ENCODE measurements at places on chromosomes 7 and 10.

DNA sequence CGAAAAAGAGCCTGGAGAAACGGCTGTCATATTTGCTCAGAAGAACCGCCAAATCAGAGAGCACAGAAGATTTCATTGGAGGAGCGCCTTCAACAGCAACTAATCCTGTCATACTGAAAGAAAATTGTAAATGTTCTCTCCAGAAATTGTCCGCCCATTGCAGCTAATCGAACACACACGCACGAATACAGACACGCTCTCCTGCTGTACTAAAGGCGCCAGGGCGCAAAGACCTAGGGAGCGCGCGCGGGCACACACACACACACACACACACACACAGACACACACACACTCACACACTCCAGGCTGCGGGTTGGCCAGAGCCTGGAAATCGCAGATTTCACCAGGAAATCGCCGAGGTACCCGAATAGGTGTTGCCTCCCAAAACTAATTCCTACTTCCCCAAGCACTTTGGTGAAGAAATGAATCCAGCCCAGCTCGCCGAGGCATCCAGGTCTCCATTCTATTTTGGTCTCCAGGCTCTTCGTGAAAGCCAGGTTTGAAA is at the start of gene CHRM2:
TSS of gene CHRM2 (plus strand) at position 157 of the 505 bp plus-strand sequence. CDS start 146,214 bp downstream, outside the sequence.
- peaks cover 14% of the 10 kb centered on the region for H3K27me3 ChIP-seq
- H3K4me1 ChIP-seq = no peaks in the 10 kb centered on the region
- no peak within 1 kb of the TSS for H3K27ac ChIP-seq
- no peak for DNase-seq
- H3K36me3 ChIP-seq = no peaks in the 10 kb centered on the region
- H3K4me3 ChIP-seq = peak within 1 kb of the TSS; percentile 26

GRCh38 chr10:1747590-1748157 is 10.3 kb upstream of the ADARB2 start:
- no peak overlapping the region for H3K4me3 ChIP-seq
- H3K27me3 ChIP-seq = no peaks in the 10 kb centered on the region
- DNase-seq = no peak

DNA sequence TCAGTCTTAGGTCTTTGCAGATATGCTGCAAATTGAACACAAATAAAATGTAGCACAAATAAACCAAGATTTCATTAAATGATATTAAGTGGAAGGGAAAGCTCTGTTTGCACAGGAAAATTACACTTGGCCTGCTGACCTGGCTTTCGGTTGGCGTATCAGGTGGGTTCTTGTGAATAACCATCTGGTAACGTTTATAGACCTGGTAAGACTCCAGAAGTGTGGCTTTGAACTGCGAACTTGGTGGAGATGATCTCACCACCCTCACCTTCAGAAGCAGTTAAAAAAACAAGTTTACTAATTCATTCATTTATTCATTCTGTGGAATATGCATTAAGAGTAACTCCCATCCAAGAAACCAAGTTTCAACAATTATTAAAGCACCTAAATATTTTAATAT is 28.1 kb downstream of the ATE1 start:
- no peak overlapping the region for H3K27ac ChIP-seq
- peaks cover 24% of the 10 kb centered on the region for H3K36me3 ChIP-seq
- H3K4me3 ChIP-seq = no peak overlapping the region
- H3K4me1 ChIP-seq = no peaks in the 10 kb centered on the region

- DNase-seq = no peak
- no peaks in the 10 kb centered on the region for H3K27me3 ChIP-seq
- peak overlapping the region; percentile 59 for H3K27ac ChIP-seq
Measured at GRCh38 chr10:59865101-59865500, 41.3 kb downstream of the CCDC6 start.

DNA sequence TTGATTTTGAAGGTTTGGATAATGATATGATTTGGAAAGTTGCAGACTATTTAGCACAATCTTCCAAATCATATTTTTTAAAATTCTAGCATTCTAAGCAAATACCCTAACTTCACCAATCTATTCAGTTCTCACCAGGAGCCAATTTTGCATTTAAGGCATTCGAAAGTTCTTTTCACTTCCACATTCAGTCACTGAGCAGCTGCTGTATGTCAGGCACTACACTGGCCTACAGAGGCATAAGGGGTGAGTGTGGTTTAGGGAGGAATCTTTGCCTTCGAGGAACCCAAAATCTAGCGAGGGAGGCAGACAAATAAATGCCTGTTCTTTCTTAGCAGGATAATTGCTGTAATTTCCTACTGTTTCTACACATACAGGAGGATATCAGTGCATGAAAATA is 10.7 kb upstream of the UCN3 start:
- no peaks in the 10 kb centered on the region for H3K27me3 ChIP-seq
- no peak overlapping the region for H3K4me3 ChIP-seq
- DNase-seq = no peak
- H3K36me3 ChIP-seq = no peaks in the 10 kb centered on the region

GRCh38 chr7:130379019-130379418 is 1.3 kb upstream of the CPA1 start:
- no peaks in the 10 kb centered on the region for H3K36me3 ChIP-seq
- no peak overlapping the region for H3K27ac ChIP-seq
- H3K4me1 ChIP-seq = peaks cover 21% of the 10 kb centered on the region
- no peak overlapping the region for H3K4me3 ChIP-seq
- no peaks in the 10 kb centered on the region for H3K27me3 ChIP-seq

DNA sequence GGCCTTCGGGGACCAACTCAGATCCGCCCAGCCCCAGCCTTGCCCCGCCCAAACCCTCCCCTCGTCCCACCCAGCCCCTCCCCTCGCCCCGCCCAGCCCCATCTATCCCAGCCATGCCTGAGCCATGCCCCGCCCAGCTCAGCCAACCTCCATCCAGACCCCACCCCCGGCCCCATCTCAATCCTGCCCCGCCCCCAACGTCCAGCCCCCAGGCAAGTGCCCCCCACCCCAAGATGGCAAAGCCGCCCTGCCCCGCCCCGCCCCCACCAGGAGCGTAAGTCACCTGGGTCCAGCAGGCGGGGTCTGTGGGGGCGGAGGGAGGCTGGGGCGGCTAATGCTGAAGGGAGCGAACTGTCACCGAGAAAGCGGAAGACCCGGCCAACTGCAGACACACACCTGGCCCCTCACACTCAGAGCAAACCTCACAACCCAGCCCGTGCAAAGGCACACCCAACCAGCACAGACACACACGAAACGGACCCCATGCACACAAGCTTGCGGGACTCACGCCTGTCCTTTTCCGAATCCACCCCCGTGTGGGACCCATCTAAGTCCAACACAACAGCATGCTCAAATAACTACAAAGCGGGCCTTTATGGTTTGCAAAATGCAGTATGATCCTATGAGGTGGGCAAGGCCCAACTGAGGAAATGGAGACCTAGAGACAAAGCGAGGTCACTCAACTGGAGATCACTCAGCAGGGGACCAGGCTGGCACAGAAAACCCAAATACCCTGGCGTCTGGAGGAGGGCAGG is 11.5 kb upstream of the OGA start:
- H3K36me3 ChIP-seq = peaks cover 3% of the 10 kb centered on the region
- H3K4me3 ChIP-seq = peak overlapping the region; percentile 61
- H3K27ac ChIP-seq = peak overlapping the region; percentile 43

- peaks cover 3% of the 10 kb centered on the region for H3K4me1 ChIP-seq
- peak overlapping the region; percentile 62 for H3K27ac ChIP-seq
Measured at GRCh38 chr10:119754936-119755335, 29.1 kb downstream of the INPP5F start.

DNA sequence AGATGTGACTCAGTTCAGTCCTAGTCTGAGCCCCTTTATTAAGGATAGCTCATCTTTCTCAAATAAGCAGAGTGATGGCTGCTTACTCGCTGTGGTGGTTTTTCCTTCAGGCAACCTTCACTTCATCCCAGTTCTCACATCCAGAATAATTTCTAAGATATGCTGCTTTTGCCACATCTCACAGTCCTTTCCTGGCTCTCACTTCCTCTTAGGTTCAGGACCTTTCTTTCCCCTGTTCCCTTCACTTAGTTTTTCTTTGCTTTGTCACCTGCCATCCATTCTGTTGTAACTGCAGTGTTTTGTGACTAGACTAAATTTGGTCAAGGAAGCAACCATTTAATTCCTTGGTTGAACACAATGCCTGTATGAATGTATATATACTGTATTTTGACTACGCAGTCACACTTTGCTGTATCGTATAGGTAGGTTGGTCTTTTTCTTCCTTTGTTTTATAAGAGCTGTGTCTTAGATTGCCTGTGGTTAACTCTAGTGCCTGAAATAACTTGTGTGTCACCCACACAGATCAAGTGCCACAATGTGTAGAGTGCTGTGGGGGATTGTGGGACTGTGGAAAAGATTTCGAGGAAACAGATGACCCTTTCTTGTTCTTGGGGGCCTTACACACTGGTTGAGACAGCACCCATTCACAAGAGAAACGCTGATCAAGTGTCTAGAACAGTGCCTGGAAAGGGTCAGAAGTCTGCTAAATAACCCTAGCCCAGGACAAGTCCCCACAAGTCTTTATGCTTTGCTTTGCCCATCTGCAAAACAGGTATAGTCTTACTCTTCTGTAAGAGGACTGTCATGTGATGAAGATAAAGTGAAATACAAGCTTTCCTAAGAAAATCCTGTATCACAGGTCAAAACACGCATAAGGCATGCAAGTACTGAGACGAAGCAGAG is 2.6 kb downstream of the ZNF655 start:
- DNase-seq = no peak
- no peak overlapping the region for H3K4me3 ChIP-seq
- H3K27ac ChIP-seq = no peak overlapping the region
- H3K36me3 ChIP-seq = peaks cover 63% of the 10 kb centered on the region

DNA sequence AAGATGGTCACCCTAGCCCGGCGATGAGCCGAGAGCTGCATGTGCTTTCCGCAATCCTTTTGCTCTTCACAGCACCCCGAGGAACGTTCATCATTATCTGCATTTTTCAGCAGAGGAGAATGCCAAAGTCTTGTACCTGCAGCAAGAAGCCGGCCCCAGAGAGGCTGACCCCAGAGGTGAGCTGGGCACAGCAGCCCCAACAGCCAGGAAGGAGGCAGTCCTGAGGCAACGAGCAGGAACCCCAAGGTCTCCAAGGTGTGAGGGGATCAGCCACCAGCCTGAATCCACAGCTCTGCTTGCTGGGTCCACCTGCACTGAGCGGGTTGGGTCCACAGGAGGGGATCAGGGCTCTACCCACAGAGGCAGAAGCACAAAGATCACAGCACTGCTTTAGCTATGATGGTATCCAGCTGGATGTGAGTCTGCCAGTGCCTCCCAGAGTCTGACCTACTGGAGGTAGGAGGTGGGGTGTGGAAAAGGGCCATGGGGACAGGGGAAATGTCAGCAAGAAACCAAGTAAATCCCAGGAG is 16.8 kb upstream of the GDF10 start:
- DNase-seq = no peak
- H3K36me3 ChIP-seq = no peaks in the 10 kb centered on the region
- peaks cover 8% of the 10 kb centered on the region for H3K4me1 ChIP-seq
- no peaks in the 10 kb centered on the region for H3K27me3 ChIP-seq

- H3K27ac ChIP-seq = no peak overlapping the region
- no peak for DNase-seq
- H3K27me3 ChIP-seq = no peaks in the 10 kb centered on the region
- no peaks in the 10 kb centered on the region for H3K36me3 ChIP-seq
Measured at GRCh38 chr7:127894588-127894987, 136.6 kb downstream of the LRRC4 start.

DNA sequence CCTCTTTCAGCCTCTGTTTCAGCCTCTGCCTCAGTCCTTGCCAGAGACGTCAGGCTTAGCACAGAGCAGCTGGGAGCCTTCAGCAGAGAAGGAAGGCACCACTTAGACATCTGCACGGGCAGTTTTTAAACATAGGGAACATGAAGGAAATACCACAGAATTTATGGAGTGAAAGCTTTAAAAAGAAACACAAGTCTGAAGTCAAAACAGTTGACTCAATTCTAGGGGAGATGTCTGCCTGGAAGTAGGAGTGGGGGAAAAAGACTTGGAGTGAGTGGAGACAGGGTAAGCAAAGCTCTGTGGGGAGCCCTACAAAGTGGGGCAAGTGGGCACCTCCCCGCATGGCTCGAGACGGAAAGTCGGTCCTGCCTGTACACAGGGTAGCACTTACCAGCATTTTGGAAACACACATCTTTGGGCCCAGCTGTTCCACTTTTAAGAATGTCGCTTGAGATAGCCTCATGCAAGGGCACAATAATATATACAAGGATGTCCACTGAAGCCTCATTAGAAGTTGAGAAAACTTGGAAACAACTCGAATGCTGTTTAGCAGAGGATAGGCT is 5.0 kb upstream of the TBXAS1 start:
- no peak overlapping the region for H3K27ac ChIP-seq
- H3K36me3 ChIP-seq = no peaks in the 10 kb centered on the region
- H3K4me3 ChIP-seq = no peak overlapping the region
- no peak for DNase-seq
- H3K4me1 ChIP-seq = no peaks in the 10 kb centered on the region
- no peaks in the 10 kb centered on the region for H3K27me3 ChIP-seq

DNA sequence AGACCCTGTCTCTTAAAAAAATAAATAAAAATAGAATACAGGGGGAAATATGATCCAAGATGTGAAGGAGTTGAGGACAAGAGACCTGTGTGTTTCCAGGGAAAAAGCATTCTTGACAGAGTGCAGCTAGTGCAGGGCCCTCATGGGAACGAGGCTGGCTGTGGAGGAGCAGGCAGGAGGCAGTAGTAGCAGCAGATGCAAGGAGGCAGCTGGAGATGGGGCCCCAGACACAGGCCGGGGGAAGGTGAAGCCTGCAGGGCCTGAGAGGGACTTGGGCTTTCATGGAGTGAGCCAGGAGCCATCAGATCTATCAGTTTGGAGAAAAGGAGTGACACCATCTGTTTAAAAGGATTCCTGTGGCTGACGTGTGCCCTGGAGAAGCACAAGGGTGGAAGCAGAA is 71.4 kb upstream of the ZNF438 start:
- H3K36me3 ChIP-seq = no peaks in the 10 kb centered on the region
- no peak for DNase-seq
- H3K4me3 ChIP-seq = no peak overlapping the region
- no peak overlapping the region for H3K27ac ChIP-seq

- no peak overlapping the region for H3K27ac ChIP-seq
- DNase-seq = no peak
- H3K27me3 ChIP-seq = no peaks in the 10 kb centered on the region
- no peaks in the 10 kb centered on the region for H3K36me3 ChIP-seq
- H3K4me3 ChIP-seq = no peak overlapping the region
Measured at GRCh38 chr7:41731493-41732435, 28.9 kb upstream of the INHBA start.

GRCh38 chr7:26624839-26625238 is 239.6 kb downstream of the SKAP2 start:
- no peaks in the 10 kb centered on the region for H3K27me3 ChIP-seq
- H3K4me1 ChIP-seq = no peaks in the 10 kb centered on the region
- H3K36me3 ChIP-seq = no peaks in the 10 kb centered on the region
- DNase-seq = no peak
- H3K4me3 ChIP-seq = no peak overlapping the region

GRCh38 chr7:28473571-28474281 is 61.4 kb downstream of the CREB5 start:
- no peaks in the 10 kb centered on the region for H3K36me3 ChIP-seq
- H3K4me3 ChIP-seq = peak overlapping the region; percentile 8
- peak overlapping the region; percentile 65 for H3K27ac ChIP-seq
- H3K27me3 ChIP-seq = no peaks in the 10 kb centered on the region

DNA sequence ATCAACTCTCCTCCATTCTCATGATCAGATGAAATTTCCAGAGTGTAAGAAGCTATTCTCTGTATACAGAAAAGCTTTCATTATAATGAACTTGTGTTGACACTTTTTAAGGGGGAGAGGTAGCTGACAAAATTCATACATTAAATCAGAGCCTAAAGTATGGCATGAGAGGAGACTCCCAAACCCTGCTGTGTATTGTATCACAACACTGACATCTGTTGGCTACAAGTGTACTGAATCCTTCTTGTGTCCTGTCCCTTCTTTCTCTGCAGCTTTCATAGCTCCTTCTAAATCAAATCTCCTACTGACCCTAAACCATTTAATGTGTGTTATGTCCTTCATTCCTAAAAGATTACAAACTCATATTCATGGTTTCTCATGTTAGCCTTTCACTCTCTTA is 70.9 kb downstream of the GCC1 start:
- H3K36me3 ChIP-seq = no peaks in the 10 kb centered on the region
- H3K4me3 ChIP-seq = no peak overlapping the region
- DNase-seq = no peak
- no peak overlapping the region for H3K27ac ChIP-seq
